ENCODE measurements at places on chromosomes 1 and 21.

DNA sequence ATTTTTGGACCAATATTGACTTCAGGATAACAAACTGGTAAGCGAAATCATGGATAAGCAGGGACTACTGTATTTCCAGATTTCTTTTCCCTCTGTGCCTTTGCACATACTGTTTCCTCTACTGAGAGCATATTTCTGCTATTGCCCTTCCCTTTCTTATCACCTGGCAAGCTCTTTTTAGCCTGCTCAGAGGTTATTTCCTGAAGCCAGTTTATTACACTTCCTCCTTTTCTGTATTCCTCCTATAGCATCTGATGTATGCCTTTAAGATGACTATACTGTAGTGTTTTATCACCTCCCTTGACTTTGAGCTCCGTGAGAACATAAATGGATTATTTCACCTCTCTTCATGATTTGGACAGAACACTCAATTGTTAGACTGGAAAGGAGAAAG, 49.0 kb downstream of the MAGI3 start:
- DNase-seq, result no peak

GRCh38 chr21:38925923-38926322, 120.2 kb downstream of the ETS2 start:
- DNase-seq, result peak; percentile 75

DNA sequence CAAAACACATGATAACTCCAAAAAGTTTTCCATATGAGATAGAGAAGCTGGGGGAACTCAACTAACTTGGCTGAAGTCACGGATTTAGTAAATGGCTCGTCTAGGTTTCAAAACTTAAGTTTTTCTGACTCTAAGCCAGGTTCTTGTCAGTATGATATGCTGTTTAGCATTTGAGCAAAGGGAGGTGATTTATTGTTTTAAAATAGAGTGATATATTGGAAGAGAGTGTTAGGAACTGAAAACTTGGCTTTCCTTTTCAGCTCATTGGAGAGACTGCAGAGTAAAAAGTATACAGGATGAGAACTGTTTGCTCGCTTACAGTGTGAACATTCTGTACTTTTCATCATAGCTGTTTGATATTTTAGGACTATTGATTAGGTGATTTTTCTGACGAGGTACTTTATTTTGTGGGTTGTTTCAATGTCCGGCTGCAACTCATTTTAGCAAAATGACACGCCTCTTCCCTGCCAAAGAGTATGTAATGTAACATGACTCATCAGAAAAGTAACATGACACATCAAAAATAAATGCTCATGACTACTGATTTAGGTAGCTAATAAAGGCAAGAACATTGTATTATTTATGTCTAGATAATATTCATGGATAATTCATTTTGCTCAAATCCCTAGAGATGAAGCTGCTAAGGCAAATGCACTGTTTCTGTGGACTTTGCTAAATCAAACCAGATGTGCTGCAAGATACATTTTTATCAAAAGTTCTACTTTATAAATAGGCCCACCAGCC, 355.1 kb downstream of the GPATCH2 start:
- no peak for DNase-seq

GRCh38 chr1:94578856-94579255, 37.3 kb upstream of the F3 start:
- no peak for DNase-seq

- no peak for DNase-seq
These were observed 90.5 kb downstream of the CD247 start for GRCh38 chr1:167427848-167428247.

DNA sequence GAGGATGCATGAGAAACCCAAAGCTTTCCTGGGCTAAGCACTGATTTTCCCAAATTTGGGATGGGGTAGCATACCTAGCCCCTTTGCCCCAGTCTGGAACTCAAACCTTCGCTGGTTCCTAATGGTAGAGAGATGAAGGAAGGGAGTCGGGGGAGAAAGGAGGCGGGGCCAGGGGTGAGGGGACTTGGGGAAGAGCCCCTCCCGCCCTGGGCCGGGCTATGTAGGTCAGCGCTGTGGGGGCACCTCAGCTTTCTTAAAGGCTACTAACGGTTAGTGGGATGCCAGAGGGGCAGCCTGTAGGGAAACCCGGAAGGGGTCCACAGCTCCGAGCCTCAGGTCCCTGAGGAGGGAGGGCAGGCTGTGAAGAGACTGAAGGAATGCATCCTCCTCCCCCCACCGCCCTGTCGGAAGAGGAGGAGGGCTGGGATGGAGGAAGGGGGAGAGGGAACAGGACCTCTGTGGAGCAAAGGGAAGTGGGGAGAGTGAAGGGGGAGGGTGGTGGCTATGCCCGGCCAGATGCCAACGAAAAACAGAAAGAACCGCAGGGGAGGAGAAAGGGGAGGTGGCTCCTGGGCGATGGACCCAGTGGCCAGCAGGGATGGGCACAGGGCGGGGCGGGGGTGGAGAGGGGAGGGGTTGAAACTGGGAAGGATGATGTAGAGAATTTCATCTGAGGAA, 1.3 kb downstream of the CADM3 start:
- DNase-seq, result no peak

DNA sequence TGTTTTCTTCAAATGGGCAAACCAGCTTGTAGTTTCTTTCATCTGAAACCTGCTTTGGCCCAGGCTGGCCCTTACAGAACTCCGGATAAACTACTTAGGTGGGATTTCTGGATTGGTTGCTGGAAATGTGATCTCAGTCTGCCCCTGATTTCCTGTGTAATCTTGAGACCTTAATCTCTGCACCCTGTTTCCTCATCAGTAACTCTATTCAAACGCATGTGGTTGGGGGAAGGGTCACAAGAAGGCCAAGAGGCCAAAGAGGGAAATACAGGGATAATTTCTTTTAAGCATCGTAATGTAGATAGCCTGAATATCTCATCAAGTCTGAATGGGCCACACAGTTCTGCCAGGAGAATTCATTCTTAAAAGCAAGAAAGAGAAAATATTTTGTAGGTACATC, 483.6 kb downstream of the LTN1 start:
- no peak for DNase-seq

DNA sequence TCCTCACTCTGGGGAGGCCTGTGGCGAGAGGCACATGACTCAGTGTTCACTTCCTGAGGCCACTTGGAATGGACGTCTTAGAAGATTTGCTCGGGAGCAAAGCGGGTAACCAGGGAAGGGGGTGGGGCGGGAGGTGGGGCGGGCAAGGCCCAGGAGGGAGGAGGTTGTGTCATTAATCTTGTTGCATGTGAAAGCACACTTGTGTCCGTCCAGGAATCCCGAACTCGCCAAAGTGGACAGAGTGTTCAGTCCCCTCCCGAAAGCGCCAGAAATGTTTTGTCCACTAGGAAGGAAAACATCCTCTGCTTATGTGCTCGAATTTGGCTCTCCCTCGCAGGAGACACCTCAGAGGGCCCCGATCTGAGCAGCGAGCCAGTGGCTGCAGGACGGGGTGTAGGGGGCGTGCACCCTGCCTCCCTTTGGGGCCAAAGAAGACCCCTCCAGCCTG, 84.2 kb downstream of the SPSB1 start:
- DNase-seq, result peak; percentile 80

GRCh38 chr1:64116537-64116936, 86.9 kb upstream of the UBE2U start:
- no peak for DNase-seq

DNA sequence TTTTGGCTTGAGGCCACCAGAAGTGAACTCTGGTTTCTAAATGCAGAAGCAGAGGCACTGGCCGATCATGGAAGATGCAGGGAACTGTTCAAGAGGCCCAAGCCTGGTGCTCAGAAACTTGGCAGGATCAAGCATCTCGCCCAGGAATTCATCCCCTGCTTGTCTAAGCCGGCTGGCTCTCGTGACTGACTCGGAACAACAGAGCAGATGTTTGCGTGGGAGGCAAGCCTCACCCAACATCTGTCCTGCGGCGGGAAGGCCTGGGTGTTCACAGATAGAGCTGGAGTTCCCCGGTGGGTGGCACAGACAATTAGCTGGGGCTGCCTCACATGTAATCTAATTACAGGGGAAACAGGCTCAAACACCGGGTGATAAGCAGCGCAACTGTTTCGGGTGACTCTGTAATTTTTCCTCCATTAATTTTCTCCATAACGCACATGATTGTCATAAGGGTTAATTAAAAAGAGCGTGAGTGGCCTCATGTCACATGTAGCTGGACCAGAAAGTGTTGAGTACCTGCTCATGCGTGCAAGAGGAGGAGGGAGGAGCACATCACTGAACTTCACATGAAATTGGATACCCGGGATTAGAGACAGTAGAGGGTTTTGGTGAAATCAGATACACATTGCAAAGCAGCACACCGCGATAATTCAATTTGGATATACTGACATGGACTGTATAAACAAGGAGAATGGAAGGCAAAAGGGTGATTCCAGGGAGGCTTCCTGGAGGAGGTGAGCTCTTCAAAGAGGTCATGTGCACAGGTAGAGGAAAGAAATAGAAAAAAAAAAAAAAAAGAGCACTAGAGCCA, 180.0 kb downstream of the ETS2 start:
- DNase-seq, result peak; percentile 73

DNA sequence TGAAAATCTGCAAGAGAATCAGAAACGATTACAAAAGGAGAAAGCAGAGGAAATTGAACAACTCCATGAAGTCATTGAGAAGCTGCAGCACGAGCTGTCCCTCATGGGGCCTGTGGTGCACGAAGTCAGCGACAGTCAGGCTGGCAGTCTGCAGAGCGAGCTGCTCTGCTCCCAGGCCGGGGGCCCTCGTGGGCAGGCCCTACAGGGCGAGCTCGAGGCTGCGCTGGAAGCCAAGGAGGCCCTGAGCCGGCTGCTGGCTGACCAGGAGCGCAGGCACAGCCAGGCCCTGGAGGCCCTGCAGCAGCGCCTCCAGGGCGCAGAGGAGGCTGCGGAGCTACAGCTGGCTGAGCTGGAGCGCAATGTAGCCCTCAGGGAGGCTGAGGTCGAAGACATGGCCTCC, 47.5 kb upstream of the DIP2A start:
- DNase-seq, result no peak

DNA sequence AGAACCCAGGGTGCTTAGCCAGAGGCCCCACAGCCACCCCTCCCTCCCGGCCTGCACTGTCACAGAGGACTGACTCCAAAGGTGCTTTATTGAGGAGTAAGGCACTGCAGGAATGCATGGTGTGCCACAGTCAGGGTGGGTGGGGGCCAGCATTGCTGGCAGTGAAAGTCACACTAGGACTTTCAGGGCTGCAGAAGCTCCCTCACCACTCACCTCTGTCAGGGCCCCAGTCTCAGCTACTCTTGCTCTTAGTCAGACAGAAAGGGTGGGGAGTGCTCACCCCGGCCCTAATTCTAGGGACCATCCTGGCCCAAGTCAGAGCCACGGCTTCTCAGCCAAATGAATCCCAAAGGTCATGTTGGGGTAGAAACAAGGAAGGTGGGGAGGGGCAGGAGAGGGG, 19.4 kb downstream of the KNCN start:
- DNase-seq, result no peak

- no peak for DNase-seq
These were observed 481.8 kb downstream of the USP25 start for GRCh38 chr21:16211339-16212303.

DNA sequence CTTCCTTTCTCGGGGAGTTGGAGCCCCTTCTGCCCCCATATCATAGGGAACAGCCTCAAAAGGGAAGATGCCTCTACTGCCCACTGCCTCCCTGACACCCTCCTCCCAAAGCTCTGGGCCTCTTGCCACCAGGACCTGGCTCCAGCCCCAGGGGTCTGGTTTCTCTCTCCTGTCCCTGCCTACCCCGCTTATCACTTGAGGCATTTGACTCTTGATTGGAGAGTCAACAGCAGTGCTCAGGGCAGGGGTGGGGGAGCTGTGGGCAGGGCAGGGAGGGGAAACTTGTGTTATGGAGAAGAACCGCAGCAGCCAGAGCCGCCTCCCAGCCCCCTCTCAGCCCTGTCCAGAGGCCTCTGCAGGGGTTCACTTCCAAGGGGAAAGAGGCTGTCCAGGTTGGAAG, 573 bp downstream of the TRIM63 start:
- DNase-seq, result no peak

DNA sequence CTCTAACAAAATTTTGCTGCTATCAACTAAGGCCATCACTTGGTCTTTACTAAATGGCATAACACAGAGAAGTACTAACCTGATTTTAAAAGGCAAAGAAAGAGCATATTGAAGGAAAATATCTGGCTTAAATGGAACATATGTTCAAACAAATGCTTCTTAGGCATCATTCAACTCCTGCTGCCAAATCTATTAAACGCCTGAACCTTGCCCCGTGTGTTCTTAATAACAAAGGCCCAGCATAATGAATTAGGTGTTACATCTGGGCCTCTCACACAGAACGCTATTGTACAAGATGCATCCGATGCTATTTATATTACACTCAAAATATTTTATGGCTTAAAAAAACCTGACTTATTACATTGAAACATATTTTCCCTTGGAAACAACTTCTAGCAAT, 48.4 kb downstream of the B3GALNT2 start:
- DNase-seq, result no peak

- DNase-seq, result no peak
These were observed 5.0 kb downstream of the FAF1 start for GRCh38 chr1:50955116-50955515.

- DNase-seq, result no peak
These were observed 583.4 kb downstream of the DPYD start for GRCh38 chr1:97337250-97338030.

GRCh38 chr1:113647164-113647563, 112.1 kb downstream of the PHTF1 start:
- DNase-seq, result no peak

- no peak for DNase-seq
These were observed 149.2 kb upstream of the JUN start for GRCh38 chr1:58932859-58933598.

DNA sequence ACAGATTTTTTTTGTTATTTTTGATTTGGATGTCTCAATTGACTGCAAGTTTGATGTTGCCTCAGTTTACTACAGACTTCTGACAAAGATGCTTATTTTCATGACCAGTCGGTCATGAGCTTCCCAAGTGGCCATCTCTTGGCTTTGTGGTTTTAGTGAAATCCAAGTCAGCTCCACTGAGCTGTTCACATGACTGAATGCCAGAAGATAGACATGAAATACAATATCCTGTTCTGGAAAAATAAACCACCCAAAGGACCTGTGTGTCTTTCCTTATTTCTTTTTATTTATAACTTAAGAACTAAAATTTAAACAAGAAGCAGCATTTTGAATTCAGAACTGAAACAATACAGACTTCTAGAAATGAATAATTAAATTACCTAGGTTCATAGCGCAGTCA, 89.3 kb downstream of the HMCN1 start:
- DNase-seq, result no peak

GRCh38 chr1:240282061-240282830, 190.6 kb downstream of the FMN2 start:
- DNase-seq, result no peak

- DNase-seq, result no peak
These were observed 10.0 kb downstream of the CDK18 start for GRCh38 chr1:205514211-205515142.

- peak; percentile 81 for DNase-seq
These were observed 5.1 kb downstream of the CLCNKB start for GRCh38 chr1:16048573-16049189.

GRCh38 chr1:78052685-78053405, 7.1 kb downstream of the GIPC2 start:
- DNase-seq, result no peak

- no peak for DNase-seq
These were observed 9.1 kb upstream of the SLC30A2 start for GRCh38 chr1:26055041-26055440.

Measured in ovary (tissue), 10 donors.